ENCODE measurements at places on chromosomes 4 and X.

- no peak for DNase-seq
Observed at GRCh38 chr4:155187989-155188388, 20.4 kb upstream of the NPY2R start.

- DNase-seq: no peak
Observed at GRCh38 chr4:39732728-39733127, 34.8 kb downstream of the UBE2K start.

DNA sequence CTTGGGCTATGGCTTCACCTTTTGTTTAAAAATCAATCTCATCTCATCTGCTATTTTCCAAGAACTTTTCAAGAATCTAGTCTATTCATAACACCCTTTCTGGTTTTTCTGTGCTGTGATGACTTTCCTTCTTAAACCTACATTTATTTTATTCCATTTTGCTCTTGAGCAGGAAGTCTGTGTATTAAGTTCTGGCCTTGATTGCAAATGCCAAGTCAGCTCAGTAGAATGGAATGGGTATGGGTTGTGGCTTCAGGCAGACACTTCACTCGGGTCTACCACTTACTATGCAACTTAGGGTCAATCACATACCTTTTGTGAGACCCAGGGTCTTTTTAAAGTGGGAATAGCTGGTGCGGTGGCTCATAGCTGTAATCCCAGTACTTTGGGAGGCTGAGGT lies 522.3 kb downstream of the TRIML1 start:
- no peak for DNase-seq

DNA sequence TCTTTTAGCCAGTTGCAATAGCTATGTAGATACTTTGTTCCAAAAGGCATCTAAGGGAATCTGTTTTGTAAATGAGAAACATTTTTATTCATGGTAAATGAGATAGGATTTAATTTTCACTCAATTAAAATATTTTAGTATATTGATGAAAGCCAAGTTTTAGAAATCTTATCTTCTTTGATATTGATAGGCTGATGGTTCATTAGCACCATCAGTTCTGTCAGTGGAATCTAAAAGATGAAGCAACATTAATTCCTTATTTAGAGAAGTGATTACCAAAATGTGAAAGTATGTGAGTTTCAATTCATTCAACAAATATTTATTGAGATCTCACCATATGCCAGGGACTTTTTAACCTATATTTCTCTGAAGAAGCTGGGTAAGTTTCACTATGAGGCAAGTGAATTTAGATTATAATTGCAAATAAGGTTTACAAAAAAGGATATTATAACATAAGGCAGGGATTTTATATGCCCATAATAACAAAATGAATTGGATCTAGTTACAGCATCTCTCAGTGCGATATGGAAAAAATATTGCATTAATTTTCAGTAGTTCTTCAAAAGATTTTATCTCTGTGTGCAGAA lies 79.3 kb downstream of the GABRB1 start:
- DNase-seq: no peak

DNA sequence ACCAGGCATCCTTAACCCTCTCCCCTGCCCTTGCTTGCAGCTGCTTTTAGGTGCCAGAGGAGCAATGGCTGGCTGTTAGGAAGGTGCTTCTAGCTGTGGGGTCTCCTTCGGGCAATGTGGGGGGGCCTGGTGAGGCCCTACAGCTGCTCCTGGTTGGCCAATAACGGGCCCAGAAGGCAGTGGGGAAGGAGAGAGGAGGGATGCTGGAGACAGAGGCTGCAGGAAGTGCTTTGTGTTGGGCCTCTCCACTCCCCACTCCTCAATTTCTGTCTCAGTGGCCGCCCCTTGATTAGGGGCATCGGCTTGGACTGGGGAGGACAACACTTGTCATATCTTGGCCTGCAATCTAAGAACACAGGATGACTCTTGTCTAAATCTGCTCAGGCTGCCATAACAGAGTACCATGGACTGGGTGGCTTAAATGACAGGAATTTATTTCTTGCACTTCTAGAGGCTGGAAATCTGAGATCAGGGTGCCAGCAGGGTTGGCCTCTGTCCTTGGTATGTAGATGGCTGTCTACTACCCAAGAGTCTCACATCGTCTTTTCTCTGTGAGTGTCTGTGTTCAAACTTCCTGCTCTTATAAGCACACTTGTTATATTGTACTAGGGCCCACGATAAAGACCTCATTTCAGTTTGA lies 374.3 kb downstream of the MID1IP1 start:
- DNase-seq: no peak

DNA sequence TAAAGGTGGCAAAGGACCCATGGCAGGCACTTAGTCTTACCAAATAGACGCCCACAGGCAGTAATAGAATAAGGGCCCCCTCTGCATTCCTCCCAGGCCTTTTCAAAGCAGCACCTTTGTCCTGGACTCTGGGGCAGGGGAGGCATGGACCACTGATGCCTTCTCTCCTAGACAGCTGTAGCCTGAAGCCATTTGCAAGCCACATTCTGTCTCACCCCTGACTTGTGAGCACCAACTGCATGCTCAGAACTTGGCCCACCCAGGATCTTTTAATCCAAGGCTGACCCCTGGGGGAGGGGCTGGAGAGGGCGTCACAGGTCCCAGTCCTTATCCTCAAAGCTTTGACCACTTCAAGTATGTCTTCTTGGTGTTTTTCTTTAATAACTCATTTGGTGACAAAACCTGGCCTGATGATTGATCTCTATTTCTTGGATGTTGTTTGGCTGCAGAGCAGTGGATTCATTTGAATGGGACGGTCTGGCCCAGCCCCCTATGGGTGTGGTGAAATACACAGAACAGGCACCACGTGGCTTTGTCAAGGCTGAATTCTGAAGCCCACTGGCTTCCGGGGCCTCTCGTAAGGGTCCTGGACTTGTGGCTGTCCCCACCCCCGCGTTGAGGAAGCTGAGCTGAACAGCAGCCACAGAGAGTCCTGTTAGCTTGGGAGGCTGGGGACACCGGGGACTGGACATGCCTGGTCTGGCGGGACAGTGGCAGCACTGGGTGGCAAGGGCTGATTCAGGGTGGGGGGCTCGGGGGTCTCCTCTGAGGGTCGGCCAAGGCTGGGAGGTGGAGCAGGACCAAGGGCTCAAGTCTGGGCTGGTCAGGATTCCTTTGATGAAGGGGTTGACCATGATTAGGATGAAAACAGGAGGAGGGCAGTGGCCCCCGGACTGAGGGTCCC lies 36.6 kb downstream of the ADRA2C start:
- DNase-seq: no peak

GRCh38 chrX:78199851-78200250 lies 60.4 kb upstream of the TAF9B start:
- no peak for DNase-seq

DNA sequence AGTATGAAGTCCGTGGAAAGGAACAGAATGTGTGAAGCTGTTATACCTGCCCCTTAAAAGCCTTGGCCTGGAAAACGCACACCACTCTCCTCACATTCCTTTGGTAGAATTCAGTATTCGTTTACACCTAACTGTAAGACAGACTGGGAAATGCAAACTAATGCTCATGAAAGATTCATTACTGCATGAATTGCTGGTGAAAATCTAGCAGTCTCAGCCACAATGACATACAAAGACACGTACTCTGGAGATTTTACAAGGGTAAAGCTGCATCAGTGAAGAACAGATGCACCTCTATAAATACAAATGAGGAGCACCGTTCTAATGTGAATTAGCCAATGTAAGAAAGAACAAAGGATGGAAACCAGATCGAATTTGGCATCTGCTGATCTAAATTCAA lies 2051.3 kb downstream of the PCDH7 start:
- DNase-seq: no peak

- no peak for DNase-seq
Observed at GRCh38 chr4:172688534-172688933, 480.1 kb upstream of the GALNT7 start.

DNA sequence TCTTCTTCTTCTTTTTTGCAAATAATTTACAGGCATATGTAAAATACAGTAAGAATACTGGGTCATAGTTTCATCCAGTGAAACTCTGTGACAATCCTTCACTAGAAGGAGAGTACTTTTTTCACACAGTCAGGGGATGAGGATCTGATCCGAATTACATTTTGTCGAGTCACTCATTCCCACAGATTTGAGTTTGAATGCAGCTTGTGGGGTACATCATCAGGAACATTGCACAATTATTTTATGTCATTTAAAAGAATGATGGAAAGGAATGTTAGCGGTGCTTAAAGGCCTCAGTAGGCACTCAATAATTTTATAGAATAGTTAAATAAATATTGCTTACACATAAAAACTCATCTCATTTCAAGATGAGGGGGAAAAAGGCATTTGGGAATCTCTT lies 88.6 kb downstream of the CHRNA9 start:
- no peak for DNase-seq

GRCh38 chr4:135338181-135338580 lies 1136.6 kb upstream of the PABPC4L start:
- DNase-seq: no peak

- DNase-seq: no peak
Observed at GRCh38 chr4:10115797-10116568, 616 bp downstream of the WDR1 start.

DNA sequence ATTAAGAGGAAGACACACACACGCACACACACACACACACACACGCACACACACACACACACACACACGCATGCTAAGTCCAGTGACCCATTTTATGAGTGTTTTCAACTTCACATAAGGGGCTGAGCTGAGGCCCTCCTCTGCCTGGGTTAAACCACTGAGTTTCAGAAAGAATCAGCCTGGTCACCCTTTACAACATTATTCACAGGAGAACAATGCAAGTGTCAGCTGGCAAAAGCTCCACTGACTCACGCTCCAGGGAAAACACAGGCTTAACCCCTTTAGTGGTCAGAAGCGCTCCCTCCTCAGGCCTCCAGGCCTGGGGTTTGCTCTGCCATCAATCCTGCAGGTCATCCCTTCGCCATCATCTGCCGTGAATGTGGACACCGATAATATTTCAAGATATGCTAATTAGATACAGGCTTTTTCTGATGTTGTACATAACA lies 46.9 kb downstream of the ACOX3 start:
- no peak for DNase-seq

- DNase-seq: no peak
Observed at GRCh38 chrX:141652286-141652685, 46.3 kb downstream of the SPANXD start.

DNA sequence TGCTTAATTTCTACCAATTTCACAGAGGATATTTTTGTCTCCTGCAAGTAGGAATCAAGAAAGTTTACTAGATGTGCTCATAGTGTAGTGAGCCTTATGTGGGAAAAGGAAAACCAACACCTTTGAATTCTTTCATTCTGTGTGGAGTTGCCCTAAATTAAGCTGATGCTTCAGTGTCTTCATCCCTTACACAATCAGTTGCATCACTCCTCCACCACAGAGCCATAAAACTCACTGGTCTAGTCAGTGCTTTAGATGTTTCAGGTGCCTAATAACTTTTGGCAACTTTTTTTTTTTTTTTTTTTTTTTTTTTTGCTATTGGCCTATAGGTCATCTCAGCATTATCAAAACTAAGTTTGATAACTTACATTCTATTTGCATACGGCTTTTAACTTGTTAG lies 41.5 kb downstream of the HHIP start:
- no peak for DNase-seq

- DNase-seq: no peak
Observed at GRCh38 chrX:129979207-129979920, 3.1 kb upstream of the BCORL1 start.

DNA sequence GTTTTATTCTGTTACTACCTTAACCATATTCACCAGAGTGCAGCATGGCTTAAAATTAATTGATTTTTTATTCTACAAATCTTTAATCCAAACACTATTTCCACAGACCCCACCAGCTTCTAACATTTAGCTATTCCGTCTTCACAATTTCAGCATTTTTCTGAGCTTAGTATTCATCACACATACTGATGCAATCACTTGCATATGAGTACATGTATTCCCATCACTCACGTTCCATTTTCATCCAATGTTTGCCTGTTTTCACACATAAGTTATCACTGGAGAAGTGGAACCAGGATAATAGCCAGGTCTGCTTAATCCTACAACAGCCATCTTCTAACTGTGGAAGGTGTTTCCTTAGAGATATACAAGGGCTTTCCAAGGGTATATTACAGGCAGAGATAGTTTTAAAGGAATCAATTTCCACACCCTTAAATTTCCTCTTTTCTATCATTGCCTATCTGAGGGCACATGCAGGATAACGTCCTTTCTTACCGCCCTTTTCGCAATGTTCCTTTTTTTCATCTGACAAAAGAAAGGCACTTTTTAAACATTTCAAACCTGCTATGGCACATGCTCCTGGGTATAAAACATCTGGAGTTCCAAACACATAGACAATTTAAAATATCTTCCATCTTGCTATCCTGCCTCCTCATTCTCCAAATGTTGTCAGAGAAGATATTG lies 115.8 kb downstream of the CORIN start:
- no peak for DNase-seq

GRCh38 chr4:67365661-67366245 lies 179.6 kb downstream of the CENPC start:
- DNase-seq: no peak

GRCh38 chr4:7001271-7001670 lies 41.9 kb upstream of the TADA2B start:
- no peak for DNase-seq

DNA sequence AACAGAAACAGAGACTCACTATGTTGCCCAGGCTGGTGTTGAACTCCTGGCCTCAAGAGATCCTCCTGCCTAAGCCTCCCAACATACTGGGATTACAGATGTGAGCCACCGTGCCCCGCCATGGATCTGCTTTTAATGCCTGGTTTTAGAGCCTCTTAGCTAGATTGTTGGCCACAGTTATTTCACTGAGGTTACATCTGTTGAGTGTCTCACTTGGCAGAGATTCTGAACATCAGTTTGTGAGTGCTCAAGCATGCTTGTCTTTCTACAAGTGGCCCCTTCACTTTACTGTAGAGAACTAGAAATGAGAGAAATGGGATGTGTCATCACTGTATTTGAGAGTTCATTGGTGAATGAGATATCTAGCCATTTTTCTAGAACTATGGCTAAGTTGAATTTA lies 218.5 kb downstream of the APBB2 start:
- no peak for DNase-seq

GRCh38 chrX:43676971-43677572 lies 21.0 kb downstream of the MAOA start:
- DNase-seq: no peak

DNA sequence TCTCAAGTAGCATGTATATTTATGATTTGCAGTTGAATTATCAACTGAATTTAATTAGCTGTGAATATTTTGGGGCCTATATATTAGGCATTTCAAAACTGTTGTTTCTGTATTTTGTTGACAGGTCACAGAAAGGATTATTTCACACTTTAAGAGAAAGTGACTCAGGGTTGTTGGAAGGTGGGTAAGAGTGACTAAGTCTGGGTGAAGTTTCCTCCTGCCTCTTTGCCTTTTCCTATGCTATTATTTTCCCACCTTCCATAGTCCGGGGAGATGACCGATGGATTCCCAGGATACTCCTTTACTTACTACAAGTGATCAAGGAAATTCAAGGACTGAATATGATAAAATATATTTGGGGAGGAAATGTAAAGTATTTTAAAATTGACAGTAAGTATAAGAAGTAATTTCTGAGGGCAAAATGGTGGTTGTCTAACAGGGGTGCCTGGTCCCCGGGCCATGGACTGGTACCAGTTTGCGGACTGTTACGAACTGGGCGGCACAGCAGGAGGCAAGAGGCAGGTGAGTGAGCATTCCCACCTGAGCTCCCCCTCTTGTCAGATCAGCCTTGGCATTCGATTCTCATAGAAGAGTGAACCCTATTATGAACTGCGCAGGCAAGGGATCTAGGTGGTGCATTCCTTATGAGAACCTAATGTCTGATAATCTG lies 175.5 kb upstream of the GPRIN3 start:
- DNase-seq: no peak

All from NCI-H1930 (cell line).